Inflammatory macrophage (primary cell): ENCODE measurements at places on chromosomes 2 and 18.

GRCh38 chr2:159609811-159610549 lies 6.4 kb downstream of the BAZ2B start:
- DNase-seq, result no peak

- DNase-seq, result no peak
Measured at GRCh38 chr18:24011123-24011917, 3.2 kb upstream of the TTC39C start.

DNA sequence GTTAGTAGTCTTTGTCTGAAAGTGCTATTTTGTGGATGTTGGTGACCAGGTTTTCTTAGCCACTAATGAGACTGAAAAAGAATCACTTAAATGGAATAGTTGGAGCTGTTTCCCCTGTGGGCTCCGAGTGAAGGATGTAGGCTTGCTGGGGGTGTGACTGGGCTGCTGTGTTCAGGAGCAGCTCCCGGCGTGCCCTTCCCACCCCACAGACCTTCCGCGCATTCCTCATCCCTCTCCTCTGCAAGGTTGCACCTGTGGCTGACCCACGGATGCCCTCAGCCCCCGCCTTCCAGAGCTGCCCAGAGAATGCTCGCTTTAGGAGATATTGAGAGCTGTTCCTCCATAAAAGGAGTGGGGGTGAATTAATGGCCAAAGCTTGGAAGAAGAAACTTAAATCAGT lies 174.3 kb downstream of the LDLRAD4 start:
- no peak for DNase-seq

GRCh38 chr18:74492259-74492658 lies 3.9 kb upstream of the CNDP2 start:
- no peak for DNase-seq

DNA sequence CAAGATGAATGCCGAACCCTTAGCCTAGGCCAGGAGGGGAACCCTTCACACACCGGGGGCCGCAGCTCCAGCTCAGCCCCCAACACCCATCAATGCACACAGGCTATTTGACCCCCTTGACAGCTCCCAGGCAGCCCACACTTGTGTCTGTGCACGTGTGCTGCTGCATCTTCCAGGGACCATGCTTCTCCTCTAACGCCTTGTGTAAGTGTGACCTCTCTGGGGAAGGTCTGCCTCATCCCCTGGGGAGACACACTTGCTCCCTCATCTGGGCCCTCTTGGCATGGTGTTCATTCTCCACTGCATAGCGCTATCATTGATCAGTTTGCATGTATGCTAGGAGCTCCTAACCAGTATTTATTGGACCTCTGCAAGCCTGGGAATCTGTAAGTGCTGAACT lies 120.0 kb upstream of the FHL2 start:
- DNase-seq, result no peak

DNA sequence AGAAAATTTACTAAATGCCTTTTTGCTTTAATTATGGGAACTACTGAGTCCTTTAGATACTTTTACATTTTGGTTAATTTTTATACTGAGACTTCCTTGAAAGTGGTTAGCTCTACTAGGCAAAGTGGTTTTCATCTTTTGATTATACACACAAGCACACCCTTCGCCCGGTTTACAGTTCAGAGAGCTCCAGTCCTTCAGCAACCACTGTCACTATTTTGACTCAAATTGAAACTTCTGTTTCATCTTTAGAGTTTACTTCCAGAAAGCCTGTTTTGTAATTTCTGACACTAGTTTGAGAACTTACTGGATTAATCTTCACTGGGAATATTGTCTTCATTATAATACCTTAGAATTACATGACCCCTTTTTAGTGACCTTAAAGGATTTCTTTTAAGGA lies 140.3 kb upstream of the FOSL2 start:
- DNase-seq, result no peak

- DNase-seq, result no peak
Measured at GRCh38 chr2:183530333-183530901, 406.2 kb downstream of the NUP35 start.

DNA sequence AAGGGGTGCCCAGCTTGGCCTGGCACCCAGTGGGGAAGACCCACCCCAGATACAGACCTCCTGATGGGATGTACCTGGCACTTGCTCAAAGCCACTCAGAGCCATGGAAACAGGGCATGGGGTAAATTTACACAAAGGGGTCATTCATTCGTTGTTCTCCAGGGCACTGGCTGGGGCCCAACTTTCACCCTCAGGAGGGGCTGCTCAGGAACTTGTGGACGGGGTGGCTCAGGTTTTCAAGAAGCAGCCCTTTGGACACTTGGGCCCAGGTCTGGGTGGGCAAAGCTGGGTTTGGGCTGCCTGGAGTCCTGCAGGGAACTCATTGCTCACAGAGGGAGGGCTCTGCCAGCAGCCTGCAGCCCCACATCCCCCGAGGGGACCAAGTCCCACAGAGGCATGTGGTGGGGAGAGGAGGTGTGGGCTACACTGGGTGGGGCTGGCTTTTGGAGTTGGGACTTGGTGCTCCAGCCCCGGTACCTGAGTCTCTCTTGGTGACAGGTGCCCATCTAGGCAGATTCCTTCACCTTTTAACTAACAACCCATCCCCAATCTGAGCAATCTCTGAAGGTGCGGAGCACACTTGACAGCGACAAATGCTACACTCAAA lies 172.3 kb downstream of the CELF4 start:
- DNase-seq, result no peak

DNA sequence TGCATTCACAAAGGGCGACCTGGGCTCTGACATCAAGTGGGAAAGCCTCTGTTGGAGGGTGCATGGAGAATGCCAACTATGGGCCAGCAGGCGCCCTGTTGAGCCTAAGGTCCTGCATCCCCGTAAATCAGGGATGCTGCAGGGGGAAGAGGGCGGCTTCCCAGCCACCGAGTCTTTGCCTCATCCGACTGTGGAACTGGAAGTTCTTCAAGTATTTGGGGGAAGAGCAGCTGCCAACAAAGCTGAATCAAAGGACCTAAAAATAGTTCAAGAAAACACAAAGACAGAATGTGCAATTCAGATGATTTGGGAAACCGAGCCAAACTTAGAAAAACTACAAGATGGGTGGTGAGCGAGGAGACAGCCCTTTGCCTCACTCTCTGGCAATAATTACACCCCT lies 281.1 kb upstream of the MGAT5 start:
- DNase-seq, result no peak

DNA sequence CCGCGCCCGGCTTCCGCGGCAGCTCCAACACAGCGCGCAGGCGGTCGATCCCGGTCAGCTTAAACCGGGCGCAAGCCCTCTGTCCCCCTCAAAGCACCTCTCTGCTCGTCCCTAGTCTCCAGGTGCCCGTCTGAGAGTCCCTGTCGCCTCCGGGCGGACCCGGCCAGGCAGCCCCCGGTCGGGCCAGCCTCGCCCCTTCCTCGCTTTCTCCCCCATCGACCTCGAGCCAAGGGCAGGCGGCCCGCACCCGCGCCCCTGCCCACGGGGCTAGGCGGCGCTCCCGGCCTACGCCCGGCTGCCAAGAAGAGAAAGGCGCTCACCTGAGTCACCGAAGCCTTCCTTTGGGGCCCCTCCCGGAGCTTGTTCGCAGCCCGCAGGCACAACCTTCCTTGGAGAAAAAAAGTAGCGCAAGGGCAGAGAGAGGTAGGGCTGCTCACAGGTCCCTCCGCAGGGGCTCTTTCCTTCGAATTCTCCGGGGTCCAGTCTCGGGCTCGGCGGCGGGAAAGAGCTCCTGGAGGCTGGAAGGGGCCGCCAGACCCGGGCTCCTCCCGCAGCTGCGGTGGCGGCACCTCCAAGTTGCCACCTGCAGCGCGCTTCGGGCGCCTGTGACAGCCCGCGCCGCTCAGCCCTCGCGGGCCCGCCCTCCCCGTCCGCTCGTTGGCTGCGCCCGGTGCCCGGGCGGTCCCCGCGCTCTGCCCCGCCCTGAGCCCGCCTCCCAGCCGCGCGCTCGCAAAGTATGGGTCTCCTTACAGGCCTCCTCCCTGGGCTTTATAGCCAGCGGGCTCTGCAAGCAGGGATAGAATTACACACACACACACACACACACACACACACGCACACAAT lies 86.5 kb upstream of the EPB41L3 start:
- DNase-seq, result peak; percentile 37

GRCh38 chr2:216551234-216552068 lies 52.8 kb downstream of the RPL37A start:
- DNase-seq, result no peak
